T follicular helper cell (primary cell): ENCODE measurements at places on chromosomes 4 and X.

GRCh38 chr4:170610434-170610833 is 520.7 kb upstream of the AADAT start:
- DNase-seq, result no peak

- DNase-seq, result no peak
These were observed 78.2 kb upstream of the TMEM150C start for GRCh38 chr4:82639971-82640370.

GRCh38 chr4:89586864-89587263 is 250.1 kb downstream of the SNCA start:
- no peak for DNase-seq

- no peak for DNase-seq
These were observed 219.0 kb upstream of the DKK2 start for GRCh38 chr4:107255114-107255513.

- no peak for DNase-seq
These were observed 64.9 kb downstream of the PRSS12 start for GRCh38 chr4:118287711-118288451.

DNA sequence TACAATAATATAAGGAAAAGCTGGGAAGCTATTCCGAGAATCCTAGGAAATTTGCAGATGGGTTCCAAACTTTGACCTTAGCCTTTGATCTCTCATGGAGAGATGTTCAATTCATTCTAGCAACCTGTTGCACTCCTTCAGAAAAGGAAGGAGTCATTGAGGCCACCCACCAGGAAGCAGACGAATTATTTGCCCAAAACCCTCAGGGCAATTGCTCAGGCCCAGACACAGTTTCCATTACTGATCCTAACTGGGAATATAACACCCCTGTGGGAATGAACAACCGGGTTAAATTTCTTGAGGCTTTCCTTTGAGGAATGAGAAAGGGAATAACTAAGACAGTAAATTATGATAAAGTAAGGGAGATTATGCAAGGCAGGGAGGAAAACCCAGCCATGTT is 13.5 kb upstream of the ZNF280C start:
- DNase-seq, result no peak

DNA sequence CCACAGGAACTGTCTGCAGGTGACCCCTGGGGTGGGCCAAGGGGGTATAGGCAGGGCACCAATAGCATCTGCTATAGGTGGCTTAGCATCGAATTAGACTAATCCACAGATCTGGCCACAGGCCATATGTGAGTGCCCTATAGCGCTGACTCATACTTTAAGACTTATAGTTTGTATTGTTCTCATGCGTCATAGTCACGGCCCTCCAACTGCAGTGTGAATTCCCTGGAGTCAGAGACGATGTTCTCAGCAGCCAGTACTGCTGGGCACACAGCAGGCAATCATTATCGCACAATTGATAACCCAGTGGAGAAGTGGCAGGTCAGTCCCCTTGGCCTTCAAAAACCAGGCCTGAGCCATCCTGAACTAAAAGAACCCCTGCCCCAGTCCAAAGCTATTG is 58.1 kb downstream of the ADGRG2 start:
- DNase-seq, result no peak

GRCh38 chr4:107989162-107989536 is 540 bp upstream of the HADH start:
- DNase-seq, result no peak

- no peak for DNase-seq
These were observed 251.6 kb downstream of the QDPR start for GRCh38 chr4:17260166-17260907.

DNA sequence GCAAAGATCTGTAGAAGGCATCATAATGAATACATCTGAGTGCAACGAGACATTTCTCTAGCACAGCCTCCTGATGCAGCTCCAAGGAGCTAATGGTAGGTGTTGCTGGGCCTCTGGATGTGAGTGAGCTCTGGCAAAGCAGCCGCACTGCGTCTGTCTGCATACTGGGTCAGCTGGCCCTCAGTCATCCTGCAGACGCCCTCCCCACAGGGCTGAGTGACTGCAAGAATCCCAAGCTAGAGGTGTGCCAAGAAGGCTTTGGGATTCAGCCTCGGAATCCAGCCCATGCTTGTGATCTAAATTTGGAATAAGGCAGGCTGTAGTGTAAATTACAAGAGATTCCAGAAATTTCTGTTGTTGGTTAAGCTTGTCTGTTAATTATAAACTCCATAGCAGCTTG is 18.5 kb downstream of the HERC3 start:
- DNase-seq, result no peak

DNA sequence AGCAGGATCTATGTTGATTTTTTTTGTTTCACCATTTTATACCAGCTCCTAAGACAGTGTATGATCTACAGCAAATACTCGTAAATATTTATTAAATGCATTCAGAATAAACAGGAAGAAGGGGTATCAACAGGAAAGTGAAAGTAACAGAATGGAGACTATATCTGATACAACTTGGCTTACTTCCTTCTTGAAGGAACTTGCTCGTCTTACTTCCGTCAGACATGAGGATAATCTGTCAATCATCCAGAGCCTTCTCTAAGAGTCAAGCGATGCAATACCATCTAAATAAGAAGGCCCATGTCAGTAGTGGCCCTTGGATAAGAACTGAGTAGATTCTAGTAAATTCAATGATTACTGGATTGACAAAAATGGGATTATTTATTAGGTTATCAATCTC is 84.2 kb downstream of the CAMK2D start:
- no peak for DNase-seq

- no peak for DNase-seq
These were observed 571.9 kb upstream of the FAM241A start for GRCh38 chr4:111573386-111573785.

- DNase-seq, result no peak
These were observed 403 bp downstream of the SGCB start for GRCh38 chr4:52037689-52038102.

DNA sequence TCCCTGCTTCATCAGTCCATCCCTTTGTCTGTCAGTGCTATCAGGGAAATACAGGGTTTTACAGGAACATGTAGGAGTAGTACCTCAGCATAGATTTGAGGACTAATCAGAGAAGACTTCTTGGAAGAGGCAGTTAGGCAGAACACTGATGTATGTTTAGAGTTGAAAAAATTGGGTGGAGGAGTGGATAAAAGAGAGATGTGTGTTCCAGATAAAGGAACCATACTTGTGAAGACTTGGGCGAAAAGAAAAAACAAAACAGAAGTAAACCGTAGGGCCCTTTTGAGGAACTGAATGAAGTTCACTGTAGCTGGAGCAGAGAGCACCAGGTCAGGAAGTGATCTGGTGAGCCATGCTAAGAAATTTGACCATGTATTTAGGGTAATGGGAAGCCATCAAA is 32.3 kb downstream of the AFF1 start:
- no peak for DNase-seq

DNA sequence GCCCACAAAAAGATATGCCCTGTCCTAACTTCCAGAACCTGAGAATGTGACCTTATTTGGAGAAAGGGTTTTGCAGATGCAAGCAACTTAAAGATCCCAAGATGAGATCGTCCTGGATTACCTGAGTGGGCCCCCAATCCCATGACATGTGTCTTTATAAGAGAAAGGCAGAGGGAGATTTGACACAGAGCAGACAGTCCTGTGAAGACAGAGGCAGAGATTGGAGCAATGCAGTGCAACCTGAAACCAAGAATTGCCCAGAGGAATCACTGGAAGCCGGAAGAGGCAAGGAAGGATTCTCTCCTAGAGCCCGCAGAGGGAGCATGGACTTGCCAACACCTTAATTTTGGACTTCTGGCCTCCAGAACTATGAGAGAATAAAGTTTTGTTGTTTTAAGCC is 171.5 kb downstream of the SMIM20 start:
- DNase-seq, result no peak

DNA sequence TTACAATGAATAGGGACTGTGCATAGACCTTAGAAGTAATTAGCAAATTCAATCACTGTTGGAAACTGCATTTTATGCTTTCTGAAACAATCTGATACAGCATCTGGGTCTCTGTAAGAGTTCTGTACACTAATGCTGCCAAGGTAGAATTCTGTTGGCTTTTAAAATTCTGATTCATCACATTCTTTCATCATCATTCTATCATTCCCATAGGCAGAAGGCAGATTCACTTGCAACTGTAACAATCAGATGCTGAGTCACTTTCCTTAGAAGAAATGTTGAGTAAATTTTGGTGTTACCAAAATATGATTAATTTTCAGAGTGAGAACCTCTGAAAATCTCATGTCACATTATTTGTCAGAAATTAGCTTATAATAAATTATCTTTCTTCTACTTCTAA is 267.2 kb downstream of the MAPK10 start:
- DNase-seq, result no peak

GRCh38 chr4:17930256-17930655 is 91.3 kb downstream of the LCORL start:
- DNase-seq, result no peak

DNA sequence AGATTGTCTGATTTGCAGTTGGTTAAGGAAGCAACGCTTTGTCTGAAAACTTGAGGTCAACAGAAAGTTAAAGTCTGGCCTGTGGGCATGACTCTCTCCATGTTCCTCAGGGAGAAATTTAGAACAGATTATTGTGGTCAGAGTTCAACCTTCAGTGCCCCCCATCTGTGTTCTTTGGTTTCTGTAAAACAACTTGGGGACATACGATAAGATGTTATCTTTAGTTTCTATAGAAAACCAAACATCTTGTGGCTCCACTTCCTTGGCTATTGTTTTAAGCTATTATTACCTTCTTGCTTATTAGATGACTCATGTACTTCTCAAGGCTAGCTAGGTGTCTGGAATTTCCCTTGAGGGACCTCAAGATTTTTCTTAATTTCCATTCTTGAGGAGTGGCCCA is 507.7 kb downstream of the PDHA2 start:
- DNase-seq, result no peak

- no peak for DNase-seq
These were observed 115.1 kb downstream of the LARP7 start for GRCh38 chr4:112752061-112752460.

- DNase-seq, result no peak
These were observed 75.9 kb downstream of the SLC9A7 start for GRCh38 chrX:46683048-46683447.

- DNase-seq, result no peak
These were observed 84.8 kb downstream of the TMEM164 start for GRCh38 chrX:110087485-110088356.

GRCh38 chr4:21290562-21290961 is 590.3 kb downstream of the PACRGL start:
- no peak for DNase-seq

GRCh38 chr4:148103597-148104355 is 338.4 kb downstream of the NR3C2 start:
- no peak for DNase-seq

GRCh38 chrX:49250066-49250465 is 14.4 kb downstream of the FOXP3 start:
- DNase-seq, result no peak

DNA sequence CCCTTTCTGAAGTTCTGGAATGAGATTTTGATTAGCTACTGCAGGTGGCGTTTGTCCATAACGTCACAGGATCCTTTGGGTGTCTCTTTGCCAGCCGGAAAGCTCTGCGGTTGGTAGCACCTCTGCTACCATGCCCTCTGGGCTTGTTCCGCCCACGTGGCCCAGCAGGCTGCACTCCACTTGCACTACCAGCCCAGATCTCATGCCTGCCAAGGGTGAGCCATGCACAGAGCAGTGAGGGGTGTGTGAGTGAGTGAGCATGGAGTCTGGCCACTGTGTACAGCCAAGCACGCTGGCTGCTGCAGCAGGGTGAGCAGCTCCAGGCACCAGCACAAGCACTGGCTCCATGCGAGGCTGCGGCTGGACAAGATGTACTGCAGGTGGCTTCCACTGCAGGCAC is 6.6 kb upstream of the HNRNPD start:
- DNase-seq, result no peak

- no peak for DNase-seq
These were observed 106.2 kb downstream of the ALPK1 start for GRCh38 chr4:112403101-112403945.

DNA sequence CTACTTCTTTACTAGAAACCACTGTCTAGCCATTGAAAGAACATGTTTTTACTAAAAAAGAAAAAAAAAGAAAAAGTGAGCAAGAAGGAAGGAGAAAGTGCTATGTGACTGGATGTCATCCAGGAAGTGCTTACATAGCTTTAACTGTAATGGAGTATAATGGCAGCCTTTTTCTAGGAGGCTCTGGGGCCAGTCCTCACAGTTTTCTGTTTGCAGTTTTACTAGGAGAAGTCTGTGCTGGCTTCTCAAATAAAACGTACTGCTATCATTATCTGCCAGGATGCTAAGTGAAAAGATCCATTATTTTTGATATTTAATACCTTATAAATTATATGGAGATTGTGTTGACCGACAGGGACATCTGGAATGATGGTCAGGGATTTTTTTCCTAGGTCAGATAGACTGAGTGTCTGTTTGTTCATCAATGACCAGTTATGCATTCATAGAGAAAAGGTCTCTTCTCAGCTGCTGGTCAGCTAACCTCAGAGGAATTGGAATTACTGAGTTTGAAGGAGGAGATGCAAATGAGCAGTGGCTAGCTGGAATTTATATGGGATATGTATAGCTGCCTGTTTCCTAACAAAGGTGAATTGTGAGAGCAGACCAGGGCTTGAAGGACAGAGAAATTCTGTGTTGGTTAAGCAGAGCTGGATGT is 21.7 kb downstream of the LPAR4 start:
- no peak for DNase-seq

DNA sequence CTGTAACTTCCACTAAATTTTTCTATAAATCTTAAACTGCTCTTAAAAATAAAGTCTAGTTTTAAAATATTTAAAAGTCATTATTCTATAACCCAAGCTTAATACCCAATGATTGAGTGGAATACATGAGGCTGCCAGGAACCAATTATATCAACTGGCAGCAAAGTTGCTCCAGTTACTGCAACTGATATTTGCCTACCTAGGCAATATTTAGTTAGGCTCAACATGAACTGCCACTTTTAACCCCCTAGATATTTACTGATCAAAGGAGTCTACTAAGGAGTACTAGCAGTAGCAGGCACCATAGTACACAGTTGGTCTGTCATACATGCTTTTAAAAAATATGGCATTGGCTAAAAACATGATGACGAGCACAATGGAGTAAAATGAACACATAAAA is 29.9 kb upstream of the RADX start:
- no peak for DNase-seq

DNA sequence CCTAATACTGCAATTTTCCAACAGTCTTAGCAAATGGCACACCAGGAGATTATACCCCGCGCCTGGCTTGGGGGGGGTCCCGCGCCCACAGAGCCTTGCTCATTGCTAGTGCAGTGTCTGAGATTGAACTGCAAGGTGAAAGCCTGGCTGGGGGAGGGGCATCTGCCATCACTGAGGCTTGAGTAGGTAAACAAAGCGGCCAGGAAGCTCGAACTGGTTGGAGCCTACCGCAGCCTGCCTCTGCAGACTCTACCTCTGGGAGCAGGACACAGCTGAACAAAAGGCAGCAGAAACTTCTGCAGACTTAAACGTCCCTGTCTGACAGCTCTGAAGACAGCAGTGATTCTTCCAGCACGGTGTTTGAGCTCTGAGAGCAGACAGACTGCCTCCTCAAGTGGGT is 172.8 kb upstream of the NAP1L5 start:
- DNase-seq, result no peak

DNA sequence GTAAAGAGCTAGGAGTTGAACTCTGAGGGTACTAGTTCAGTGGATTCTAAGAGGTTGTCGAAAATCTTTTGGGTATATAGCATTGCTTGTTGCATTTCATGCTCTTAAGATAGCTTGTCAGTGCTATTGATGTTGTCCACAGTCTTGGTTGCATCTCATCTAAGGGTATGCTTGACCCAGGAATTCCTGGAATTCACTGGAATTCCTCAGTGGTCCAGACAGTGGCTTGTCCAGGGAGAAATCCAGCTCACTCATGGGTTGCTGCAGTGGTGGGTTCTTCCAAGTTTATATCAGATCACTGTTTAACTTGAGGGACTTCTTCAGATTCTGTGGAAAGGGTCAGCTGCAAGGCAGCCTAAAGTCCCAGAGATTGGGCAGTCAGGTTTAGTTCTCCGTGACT is 29.8 kb upstream of the SMARCAD1 start:
- DNase-seq, result no peak
